A549 treated with GW870086 at 1 μM for 4 hours (cell line): ENCODE measurements at places on chromosomes 7 and 10. TPM values are rescaled to one million over a fixed set of nuclear protein-coding genes. Genes with fewer than 3 reads are reported as not detected.

TWNK gene
- total RNA-seq, result 38.5 to 44.7 TPM (median 39.8 TPM) in 5 replicates

JAZF1 gene
- total RNA-seq, result 3.7 to 6.2 TPM (median 5.8 TPM) in 5 replicates

OR2F2 gene
- total RNA-seq, result not detected in 5 replicates

KCNIP2 gene
- total RNA-seq, result 0.79 to 0.95 TPM (median 0.81 TPM) in 4 of 5 replicates, not detected in the other

ZNF488 gene
- 9.7 to 13.1 TPM (median 11.6 TPM) in 5 replicates for total RNA-seq

PLCE1 gene
- total RNA-seq, result 4.8 to 6.8 TPM (median 6.4 TPM) in 5 replicates

AKR1C1 gene
- 445 to 630 TPM (median 590 TPM) in 5 replicates for total RNA-seq

WDR86 gene
- total RNA-seq, result 0.15 to 0.24 TPM in 2 of 5 replicates, not detected in the others

PRLHR gene
- total RNA-seq, result not detected in 5 replicates

DEPP1 gene
- 1.3 to 1.7 TPM (median 1.4 TPM) in 5 replicates for total RNA-seq

KIF20B gene
- 9.4 to 16.3 TPM (median 14.0 TPM) in 5 replicates for total RNA-seq

NCF1 gene
- 0.12 to 0.29 TPM (median 0.14 TPM) in 4 of 5 replicates, not detected in the other for total RNA-seq

PTN gene
- not detected in 5 replicates for total RNA-seq
